ENCODE measurements at places on chromosomes 3 and 15.

GRCh38 chr3:116905334-116905733 lies 195.8 kb downstream of the TUSC7 start:
- DNase-seq = no peak

DNA sequence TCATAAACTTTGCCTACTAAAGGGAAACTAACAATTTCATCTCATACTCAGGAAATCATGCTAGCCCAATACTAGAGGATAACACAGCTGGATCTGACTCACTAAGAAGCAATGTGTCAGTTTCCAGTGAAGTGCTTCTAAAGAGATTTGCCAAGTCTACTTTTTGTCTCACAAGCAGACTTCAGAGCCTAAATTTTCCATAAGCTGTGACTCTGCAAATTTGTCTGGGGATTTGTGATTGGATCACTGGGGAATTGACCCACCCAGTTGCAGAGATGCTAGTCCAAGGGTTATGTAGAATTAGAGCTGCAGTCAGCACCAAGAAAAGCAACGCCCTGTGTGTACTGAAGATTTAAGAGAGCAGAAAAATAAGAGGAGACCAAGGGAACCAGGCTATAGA lies 647.1 kb downstream of the NTRK3 start:
- DNase-seq = no peak

DNA sequence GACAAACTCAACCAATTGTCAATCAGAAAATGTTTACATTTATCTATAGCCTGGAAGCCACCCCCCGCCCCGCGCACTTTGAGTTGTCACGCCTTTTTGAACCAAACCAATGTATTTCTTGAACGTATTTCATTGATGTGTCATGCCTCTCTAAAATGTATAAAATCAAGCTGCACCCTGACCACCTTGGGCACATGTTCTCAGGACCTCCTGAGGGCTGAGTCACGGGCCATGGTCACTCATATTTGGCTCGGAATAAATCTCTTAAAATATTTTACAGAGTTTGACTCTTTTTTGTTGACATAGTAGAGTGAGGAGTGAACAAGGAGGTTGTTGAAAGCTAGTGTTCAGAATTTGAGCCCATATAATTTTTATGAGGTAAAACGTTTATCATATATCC lies 6.5 kb downstream of the MCTP2 start:
- DNase-seq = no peak

DNA sequence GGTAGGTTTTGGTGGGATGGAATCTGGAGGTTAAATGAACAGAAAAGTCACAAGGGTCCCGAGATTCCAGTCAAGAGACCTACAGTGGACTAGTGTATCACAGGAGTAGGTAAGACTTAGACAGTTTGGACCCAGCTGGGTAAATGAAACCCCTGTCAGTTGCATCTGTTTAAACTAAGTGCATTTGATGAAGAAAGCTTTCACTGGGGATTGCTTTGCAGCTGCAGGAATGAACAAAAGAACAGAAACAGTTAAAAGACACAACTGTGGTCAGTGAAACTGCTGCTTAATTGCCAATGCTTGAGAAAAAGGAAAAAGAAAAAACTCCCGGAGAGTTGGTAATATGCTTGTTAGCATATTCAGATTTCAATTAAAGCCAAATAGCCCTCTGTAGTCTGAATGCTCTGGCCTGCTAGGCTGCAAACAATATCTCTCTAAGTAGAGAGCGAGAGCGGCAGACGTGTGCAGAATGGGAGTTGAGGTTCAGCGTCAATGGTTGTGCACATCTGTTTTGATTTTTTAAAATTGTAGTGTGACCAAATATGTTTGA lies 37.1 kb downstream of the OXNAD1 start:
- no peak for DNase-seq

GRCh38 chr3:23778446-23778845 lies 27.3 kb upstream of the UBE2E1 start:
- DNase-seq = no peak

- no peak for DNase-seq
These were observed 23.4 kb upstream of the DYNC1LI1 start for GRCh38 chr3:32593903-32594525.

DNA sequence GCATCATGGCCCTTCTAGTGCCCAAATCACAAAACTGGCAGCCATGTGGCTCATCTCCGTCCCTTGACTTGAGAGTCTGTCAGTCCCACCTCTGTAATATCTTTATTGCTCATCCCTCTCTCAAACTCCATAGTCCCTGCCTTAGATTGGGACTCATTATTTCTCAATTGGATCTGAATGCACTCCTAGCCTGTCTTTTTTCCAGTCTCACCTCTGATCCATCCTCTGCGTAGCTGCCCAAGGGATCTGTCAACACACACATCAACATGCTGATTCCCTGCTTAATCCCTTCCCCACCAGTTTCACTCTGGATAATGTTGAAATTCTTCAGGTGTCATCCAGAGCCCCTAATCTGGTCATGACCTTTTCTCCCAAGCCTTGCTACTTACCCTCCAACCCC lies 39.3 kb downstream of the NMNAT3 start:
- no peak for DNase-seq

- no peak for DNase-seq
These were observed 830 bp upstream of the RNF13 start for GRCh38 chr3:149812165-149812605.

DNA sequence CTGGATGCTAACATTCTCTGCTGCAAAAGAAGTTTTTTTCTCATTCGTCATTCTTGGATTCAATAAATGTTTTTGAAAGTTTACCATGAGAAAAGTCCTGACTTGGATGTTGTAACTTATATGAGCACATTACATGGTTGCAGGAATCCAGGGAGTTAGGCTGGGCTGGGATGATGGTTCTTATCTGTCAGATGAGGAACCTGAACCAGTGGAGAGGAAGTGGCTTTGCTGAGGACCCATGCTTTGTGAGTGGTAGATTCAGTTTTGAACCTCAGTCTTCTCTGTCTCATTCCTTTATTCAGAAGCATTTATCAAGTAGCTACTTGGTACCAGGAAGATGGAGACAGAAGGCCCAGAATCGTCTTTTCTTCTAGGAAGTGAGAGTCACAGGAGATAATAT lies 3.7 kb upstream of the GASK1A start:
- DNase-seq = no peak

DNA sequence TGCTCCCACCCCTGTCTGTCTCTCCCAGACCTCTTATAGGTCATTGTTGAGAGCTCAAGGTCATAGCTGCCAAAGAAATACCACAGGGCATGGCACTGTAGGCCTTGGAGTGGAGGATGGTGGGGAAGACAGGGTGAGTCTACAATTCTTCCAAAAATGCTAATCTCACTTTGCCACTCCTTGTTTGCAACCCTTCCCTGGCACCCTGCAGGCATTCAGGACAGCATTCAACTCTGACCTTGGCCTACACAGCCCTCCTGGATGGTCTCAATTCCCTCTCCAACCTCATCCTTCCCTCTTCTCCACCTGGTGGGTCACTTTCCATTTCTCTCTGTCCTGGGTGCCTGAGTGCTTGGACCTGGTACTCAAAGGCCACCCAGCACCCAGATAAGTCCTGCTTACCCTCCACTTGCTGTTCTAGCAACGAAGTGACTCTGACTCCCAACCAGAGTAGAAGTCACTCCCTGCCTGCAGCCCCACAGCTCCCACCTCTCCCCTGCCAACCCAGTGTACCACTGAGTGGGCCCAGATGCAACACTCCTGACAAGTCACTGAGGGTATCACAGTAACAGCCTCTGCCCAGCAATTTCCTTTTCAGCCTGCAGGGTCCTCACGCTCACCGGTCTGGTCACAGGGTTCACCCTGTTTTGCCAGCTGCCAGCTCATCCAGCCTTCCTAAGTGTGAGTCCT lies 36.6 kb downstream of the AMOTL2 start:
- DNase-seq = no peak

- no peak for DNase-seq
These were observed 96.4 kb upstream of the SLCO2A1 start for GRCh38 chr3:134126153-134126552.

GRCh38 chr3:149850787-149851584 lies 38.0 kb downstream of the RNF13 start:
- no peak for DNase-seq

GRCh38 chr15:86776145-86776544 lies 696.5 kb downstream of the AGBL1 start:
- no peak for DNase-seq
